ENCODE measurements at places on chromosomes 4 and X.
A peak's percentile ranks its signal among the peaks of the same experiment; 100 is the strongest.

DNA sequence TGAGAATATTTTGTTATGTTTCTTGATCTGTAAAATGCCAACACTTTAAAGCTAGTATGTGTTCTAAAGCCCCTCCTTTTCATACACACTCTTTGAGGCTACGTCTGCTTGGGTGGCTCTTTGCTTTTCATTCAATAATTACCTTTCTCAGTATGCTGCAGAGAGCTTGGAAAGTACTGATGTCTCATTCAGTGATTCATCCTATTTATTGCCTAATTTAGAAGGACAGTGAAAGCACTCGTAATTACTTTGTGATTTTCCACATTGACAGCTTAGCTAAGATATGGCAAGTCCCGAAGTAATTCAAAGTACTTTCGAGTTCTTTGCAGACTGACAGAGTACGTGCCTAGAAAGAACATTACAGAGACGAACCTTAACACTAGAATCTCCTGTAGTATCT is 57.2 kb downstream of the BMP15 start:
- DNase-seq = no peak

GRCh38 chr4:6229095-6229494 is 28.7 kb upstream of the JAKMIP1 start:
- no peak for DNase-seq

DNA sequence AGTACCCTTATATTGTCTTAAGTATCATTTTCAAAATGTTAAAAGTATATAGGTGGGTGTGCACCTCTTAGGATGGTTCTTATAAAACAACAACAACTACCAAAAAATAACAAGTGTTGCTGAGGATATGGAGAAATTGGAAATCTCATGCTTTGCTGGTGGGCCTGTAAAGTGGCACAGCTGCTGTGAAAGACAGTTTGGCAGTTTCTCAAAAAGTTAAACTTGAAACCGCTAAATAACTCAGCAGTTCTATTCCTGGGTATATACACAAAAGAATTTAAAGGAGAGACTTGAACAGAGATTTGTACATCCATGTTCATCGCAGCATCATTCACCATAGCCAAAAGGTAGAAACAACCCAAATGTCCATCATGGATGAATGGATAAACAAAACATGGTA is 65.5 kb downstream of the HAND2 start:
- DNase-seq = no peak

DNA sequence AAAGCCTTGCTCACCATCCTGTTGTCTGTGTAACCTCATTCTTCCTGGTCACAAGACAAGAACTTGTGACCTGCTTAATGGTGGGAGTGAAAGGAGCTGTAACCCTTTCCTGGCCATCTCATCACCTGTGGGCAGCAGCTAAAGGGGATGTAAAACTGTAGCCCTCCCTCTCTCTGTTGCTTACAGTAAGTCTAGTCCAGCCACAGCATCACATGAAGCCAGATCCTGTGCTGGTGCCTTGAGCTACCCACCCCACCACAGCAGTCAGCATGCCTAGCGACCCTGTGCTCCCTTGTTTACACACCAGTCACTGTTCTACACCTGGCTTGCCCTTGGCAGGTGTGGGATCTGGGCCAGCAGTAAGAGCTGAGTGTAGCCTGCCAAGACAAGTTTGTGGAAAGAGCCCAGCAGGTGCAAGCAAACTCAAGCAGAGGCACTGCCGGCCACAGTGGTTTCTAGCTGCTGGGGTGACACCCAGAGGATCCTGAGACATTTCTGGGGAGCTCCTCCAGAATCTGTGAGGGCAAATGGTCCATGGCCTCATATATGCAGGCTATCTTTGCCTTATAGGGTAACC is 41.0 kb downstream of the UGT2B28 start:
- no peak for DNase-seq

- no peak for DNase-seq
These were observed 29.9 kb downstream of the UPRT start for GRCh38 chrX:75303795-75304194.

DNA sequence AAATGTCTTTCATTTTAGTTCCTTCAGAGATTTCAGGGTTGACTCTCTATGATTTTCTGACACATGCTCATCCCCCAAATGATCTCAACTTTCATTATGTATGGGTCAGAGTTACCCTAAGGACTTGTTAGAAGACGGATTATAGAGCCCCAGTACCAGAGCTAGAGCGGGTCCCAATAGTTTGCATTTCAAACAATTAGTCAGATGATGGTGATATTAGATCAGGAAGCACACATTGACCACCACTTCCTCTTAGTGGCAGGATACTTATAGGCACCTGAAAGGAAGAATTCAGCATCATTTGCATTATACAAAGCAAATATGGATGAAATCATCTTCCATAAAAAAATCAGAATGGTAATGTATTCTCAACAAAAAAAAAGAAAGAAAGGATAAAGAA is 106.1 kb downstream of the GALNTL6 start:
- DNase-seq = no peak

DNA sequence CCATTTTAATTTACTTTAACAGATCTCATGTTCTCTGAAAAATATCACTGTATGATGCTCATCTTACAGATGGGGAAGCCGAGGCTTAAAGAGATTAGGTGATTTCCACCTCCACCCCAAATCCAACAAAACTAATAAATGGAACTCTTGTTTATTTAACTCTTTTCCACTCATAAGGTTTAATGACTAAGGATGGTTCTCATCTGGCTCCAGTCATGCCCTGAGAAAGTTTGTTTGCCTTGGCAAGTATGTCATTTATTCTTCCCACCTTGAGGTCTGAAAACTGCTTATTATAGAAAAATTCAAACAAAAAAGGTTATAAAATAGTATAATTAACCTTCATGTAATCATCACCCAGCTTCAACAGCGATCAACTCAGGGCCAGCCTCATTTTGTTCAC is 56.3 kb downstream of the PPEF2 start:
- no peak for DNase-seq

DNA sequence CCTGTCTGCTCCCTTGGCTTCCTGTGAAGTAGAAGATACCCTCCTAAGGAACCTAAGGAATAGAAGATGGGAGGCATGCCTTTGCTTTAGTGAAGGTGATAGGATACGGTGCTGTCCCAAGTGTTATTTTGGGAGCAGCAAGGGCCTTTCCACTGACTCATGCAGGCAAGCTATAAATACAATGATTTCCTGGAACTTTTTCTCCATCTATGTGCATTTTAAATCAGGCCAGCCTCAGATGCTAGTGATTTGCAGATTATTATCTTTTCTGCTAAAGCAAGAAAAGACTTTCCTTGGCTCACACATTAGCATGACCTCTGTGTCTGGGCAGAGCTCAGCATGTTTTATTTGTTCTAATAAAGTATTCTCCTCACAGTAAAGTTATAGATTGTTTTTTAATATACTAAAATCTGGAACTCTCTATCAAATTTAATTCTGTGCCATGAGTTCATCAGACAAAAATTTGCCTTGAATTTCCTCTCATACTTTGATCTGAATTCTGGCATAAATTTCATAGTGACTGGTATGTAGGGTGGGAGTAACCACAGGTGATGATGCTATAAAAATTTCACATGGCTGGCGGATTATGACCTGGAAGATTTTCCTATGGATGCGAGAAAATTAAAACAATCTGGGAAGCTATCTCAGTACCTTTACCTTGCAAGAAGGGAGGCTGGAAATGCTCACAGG is 131.7 kb downstream of the REPS2 start:
- no peak for DNase-seq

GRCh38 chrX:63785708-63786040 is 660 bp upstream of the ARHGEF9 start:
- no peak for DNase-seq

- no peak for DNase-seq
These were observed 507.9 kb upstream of the LCORL start for GRCh38 chr4:18529482-18529881.

- no peak for DNase-seq
These were observed 55.2 kb downstream of the HPGD start for GRCh38 chr4:174467107-174467506.

DNA sequence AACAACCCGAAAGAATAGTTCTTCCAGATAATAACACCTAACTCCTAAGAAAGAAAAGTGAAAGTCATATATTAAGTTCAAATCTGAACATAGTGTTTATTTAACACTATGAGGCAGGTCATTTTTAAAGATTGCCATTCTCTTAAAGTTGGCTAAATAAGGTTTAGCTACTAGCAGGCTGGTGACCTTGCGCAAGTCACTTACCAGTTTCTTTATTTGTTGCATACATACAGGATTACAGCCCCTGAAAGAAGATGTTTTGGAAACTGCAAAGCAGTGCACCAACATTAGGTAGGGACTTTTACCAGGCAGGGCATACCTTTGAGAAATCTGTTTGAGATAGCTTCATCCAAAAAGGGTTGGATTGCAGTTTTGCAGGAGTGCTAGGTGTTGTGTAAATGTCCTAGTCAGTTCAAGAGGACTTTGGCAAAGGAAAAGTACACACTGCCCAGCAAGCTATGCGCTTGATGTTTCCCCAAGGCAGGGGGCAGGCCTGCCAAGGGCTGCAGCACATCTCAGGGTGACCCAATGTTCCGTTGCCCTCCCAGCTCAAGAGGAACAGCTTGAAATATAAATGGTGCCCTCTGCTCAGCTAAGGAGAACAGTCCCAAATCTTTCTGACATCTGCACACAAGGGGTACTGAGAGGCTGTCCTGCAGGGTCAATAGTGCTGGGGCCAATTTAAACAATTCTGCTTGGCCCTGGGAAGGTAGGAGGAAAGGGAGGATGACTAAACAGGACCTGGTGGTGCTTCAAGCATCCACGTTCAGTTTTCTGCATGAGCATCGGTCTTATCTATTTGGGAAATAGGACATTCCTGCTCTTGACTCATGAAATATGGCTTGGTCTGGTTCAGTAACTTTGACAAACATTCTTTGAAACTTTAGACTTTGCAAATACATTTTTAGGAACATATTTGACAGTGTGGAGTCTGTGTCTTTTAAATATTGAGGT is 130.8 kb downstream of the COL4A6 start:
- DNase-seq = no peak

- no peak for DNase-seq
These were observed at the start of gene ODAPH for GRCh38 chr4:75555294-75556164. Gene ODAPH (plus strand): TSS chr4:75556066. CDS start chr4:75556083, 17 bp downstream.

DNA sequence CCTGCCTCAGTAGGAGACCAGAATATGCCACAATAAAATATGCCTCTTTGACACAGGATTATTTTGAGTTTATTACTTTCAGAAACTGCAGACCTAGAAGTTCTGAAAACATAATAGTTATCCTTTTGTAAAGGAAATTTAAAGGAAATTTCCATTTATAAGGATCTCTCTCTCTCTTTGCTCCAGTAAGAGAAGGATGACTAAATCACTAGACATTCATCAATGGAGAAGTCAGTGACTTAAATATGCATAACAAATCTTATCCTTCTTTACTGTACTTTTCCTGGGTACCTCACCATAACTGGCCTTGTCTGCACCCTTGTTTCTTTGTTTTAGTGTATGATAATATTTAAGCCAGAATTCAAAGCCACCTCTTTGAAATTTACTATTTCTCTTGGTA is 28.3 kb upstream of the OPHN1 start:
- no peak for DNase-seq

- DNase-seq = no peak
These were observed 239.6 kb downstream of the GRXCR1 start for GRCh38 chr4:43132010-43132582.

- DNase-seq = no peak
These were observed 35.7 kb upstream of the GABRQ start for GRCh38 chrX:152601848-152602616.

DNA sequence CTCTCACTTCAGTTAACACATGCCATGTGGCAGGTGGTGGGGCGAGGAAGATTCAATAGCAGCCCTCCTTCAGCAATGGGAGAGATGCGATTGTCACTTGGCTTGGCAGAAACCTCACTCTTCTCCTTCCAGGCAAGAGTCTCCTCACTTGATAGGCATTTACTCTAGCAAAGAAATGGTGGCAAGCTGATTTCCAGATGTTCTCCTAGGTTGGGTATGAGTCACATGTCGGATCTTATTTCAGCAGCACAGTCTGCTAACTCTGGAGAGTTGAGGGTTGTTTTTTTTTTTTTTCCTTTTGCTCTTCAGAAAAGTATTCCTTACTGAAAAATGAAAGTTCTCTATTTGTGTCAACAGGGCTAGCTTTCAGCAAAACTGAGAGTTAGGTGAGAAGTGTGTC is 119.5 kb upstream of the CHRDL1 start:
- peak; percentile 1 for DNase-seq

DNA sequence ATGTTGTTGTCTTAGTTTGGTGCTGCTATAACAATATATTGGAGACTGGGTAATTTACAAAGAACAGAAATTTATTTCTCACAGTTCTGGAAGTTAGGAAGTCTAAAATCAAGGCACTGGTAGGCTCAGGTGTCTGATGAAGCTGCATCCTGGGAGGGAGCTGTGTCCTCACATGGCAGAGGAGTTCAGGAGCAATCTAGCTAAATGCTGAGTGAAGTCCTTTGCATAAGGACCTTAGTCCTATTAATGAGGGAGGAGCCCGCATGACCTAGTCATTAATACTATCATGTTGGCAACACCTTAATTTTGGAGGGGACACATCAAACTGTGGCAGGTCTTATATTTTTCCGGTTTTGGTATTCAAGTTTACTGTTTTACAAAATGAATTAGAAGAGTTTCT is 36.0 kb upstream of the NSUN7 start:
- DNase-seq = no peak

GRCh38 chr4:24979554-24979953 is 51.2 kb downstream of the LGI2 start:
- DNase-seq = no peak

DNA sequence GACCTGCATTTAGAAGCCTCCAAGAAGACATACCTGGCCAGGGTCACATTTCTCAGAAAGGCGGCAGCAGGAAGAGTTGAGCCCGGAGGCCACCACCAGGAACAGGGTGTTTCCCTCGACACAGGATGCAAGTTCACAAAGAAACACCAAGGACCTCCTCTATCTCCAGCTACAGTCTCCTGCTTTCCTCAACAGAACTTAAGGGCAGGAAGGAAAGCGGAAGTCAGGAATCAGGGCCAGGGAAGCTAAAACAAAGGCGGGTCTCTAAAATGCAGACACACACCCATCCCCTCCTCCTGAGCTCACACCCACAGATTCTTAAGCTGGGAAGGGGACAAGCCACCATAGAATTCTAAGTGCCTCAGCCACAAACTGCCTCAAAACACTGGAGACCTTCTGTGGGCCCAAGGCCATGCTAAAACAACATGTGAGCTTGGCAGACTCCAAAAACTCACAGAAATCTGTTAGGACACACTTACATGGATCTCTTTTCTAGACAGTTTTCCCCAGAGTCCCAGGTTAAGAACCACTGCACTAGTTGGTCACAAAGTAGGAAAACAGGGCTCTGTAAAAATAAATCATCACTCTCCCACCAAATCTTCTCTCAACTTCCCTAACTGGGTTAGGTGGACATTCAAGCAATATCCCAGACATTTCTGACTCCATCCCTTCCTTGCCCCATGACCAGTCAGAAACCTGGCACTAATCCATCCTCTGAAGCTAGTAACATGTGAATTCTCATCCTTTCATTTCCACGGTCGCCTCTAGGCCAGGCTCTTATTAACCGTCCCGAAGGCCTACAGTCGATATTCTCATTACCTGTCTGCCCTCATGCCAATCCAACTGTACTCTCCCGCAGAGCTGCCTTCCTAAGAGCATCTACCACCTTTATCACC is 163.2 kb downstream of the APBB2 start:
- no peak for DNase-seq

All from right kidney (tissue), 9 donors.